ENCODE measurements at places on chromosomes 13 and 19.

GRCh38 chr19:35267818-35268535, 785 bp upstream of the USF2 start:
- no peak for DNase-seq

DNA sequence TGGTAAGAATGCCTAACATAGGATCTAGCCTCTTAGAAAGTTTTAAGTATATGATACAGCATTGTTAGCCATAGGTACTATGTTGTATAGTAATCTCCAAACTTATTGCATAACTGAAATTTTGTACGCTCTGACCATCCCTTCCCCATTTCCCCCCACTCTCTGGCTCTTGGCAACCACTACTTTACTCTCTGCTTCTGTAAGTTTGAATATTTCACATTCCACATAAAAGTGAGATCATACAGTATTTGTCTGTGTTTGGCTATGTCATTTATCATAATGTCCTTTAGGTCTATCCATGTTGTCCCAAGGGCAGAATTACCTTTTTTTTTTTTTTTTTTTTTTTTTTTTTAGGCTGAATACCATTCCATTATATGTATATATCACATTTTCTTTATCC, 396.9 kb downstream of the DLEU7 start:
- no peak for DNase-seq

DNA sequence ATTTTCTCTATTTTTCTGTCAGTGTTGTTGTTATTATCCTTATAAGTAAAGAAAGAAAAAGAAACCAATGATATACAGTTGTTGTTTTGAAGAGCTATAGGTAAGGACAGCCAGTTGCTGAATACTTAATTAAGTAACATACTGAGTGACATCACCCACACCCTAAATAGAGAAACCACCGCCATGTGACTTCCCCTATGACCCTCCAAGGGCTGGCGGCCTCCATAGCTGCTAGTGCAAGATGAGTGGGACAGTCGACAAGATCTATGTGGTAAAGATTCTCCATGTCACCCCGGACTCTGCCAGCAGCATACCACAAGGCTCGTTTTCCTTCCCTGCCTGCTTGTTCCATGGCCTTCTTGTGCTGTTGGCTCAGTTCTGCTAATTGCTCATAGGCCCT, 221.1 kb downstream of the DNAJC15 start:
- DNase-seq, result no peak

DNA sequence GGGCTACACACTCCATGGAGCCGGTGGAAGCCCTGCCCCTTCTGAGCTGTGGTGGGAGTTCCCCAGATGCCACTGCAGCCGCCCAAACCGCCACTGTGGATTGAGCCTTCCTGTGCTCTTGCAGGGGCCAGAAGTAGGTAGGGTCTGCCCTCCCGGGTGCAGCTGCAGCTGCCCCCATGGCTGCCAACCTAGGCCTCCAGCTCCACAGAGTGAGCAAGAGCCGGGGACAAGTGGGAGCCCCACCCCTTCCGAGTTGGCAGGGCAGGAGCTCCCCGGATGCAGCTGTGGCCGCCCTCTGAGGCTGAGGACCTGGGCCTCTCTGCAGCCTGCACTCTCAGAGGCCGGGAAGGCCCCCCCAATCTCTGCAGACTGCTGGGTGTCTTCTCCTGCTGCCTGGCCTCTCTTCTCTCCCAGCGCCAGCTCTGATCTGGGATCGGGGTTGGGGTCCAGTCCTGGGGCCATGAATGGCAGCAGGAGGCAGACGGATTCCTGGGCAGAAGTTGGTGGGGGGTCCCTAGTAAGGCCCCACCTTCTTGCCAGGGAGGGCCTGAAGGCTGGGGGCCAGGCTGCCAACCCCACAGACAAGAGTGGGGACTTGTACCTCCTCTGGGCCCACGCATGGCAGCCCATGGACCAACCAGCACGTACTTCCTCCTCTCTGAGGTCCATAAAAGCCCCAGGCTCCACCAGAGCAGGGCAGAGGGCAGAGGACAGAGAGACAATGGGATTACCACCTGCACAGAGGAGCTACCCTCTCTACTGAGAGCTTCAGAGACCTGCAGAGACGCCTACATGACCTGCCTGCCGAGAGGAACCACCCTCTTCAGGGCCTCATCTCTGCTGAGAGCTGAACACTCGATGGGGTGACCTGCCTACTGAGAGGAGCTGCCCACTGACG, 28.9 kb downstream of the AP2S1 start:
- DNase-seq, result no peak

DNA sequence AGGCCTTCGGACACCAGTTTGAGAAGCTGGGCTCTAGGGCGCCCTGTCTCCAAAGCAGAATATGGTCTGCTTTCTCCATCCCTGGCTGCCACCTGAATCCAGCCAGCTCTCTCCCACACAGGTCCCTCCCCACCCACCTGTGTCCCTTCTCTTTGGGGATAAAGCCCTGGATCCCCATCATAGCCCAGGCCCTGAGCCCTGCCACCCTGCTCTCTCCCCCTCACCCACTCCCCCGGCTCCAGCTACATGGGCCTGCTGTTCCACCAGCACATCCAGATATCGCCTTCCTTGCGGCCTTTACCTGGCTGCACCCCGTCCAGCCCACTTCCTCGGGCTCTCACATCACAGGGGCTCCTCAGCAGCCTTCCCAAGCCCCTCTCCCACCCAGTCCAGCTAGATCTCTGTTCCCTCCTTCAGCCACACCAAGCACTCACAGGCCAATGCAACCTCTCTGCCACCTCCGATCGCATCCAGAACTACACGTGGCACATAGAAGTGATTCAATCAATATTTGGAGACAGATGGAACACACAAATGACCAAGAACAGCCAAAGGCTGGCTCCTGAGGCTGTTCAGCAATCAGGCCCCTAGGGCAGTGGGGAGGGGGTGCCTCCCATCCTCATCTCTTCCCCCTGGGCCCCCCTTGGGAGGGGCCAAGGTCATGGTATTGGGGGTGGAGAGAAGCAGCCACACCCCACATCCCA, 7.6 kb downstream of the AKT2 start:
- DNase-seq, result no peak

DNA sequence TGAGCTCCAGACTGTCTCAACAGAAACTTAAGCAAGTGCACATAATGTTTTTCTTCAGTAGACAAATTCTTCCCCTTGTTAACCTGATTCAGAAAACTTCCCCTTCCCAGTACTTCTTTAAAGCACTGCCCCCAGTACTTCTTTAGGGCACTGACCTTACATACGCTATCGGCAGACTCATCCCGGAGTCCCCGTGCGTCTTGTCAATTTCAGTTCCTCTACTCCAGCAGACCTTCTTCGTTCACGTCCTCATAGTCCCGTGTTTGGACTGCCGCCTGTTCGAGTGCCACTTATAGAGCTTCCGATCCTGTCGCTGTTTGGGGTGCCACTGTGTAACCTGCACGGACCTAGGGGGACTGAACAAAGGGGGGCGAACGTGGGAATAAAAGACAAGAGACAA, 29.0 kb downstream of the ZNF627 start:
- no peak for DNase-seq

DNA sequence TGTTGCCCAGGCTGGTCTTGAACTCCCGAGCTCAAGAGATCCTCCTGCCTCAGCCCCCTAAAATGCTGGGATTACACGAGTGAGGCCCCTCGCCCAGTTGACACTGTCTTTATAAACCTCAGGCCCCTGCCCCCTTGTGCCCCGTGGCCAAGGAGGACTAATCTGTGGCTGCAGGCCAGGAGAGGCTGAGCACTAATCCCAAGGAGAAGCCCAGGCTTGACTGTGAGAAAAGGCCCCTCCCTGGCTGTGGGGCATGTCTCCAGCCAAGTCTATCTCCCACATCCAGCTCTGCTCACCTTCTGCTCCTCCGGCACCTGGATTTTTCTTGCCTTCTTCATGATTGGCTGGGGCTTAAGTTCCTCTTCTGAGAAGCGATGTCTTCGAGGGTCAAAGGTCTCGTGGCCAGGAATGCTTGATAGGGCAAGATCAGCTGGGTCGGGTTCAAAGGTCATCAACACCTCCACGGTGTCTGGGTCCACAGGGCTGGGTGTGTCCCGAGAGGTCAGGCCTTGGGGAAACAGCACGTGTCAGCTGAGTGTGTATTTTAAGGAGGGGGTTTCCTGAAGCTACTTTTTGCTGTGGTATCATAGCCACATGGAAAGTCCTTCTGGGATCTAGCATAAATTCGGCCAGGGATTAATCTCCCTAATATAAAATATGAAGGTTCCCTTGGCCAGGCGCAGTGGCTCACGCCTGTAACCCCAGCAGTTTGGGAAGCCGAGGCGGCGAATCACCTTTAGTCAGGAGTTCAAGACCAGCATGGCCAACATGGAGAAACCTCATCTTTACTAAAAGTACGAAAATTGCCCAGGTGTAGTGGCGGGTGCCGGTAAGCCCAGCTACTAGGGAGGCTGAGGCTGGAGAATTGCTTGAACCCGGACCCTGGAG, 3.8 kb downstream of the DBP start:
- DNase-seq, result no peak

DNA sequence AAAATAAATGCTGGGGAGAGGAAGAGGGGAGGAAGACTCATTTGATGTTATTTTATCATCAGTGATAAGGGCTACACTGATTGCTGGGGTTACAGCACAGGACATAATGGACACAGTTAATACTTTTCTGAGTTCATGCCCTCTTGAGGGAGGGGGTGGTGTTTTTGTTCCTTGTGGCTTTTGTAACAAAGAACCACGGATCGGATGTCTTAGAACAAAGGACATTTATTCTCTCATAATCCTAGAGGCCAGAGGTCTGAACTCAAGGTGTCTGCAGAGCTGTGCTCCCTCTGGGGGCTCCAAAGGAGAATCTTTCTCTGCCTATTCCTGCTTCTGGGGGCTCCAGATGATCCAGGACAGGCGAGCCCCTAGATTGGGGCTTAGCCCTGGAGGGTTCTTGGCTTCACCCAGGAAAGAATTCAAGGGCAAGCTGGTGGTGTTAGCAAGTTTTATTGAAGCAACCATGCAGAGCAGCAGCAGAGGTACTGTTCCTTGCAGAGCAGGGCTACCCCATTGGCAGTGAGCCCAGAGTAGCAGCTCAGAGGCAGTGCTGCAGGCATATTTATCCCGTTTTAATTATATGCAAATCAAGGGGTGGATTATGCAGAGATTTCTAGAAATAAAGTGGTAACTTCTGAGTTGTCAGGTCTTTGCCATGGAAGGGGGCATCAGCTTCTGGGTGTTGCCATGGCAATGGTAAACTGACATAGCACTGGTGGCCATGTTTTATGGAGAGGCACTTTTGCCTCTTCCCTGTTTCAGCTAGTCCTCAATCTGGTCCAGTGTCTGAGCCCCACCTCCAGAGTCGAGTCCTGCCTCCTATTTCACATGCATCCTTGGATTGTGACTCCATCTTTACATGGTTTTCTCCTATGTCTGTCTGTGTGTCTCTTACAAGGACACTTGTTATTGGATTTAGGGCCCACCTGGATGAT, 18.0 kb downstream of the VAV1 start:
- no peak for DNase-seq

All from BJ (cell line).